Chondrocyte (in vitro differentiated cells): ENCODE measurements at places on chromosomes 6 and 20. TPM values are rescaled to one million over a fixed set of nuclear protein-coding genes. Genes with fewer than 3 reads are reported as not detected.

The GPR6 gene
- not detected in 3 replicates for total RNA-seq

The PCSK2 gene
- not detected in 3 replicates for total RNA-seq

The KCNQ5 gene
- total RNA-seq = 4.1 to 4.7 TPM (median 4.5 TPM) in 3 replicates

The MLN gene
- not detected in 3 replicates for total RNA-seq
